Right renal pelvis (tissue), 4 donors: ENCODE measurements at places on chromosomes 6 and 20.
A peak's percentile ranks its signal among the peaks of the same experiment; 100 is the strongest.

- DNase-seq: no peak
Observed at GRCh38 chr6:151916680-151917164, 109.2 kb downstream of the ESR1 start.

GRCh38 chr6:39074486-39074885 is 25.9 kb downstream of the GLP1R start:
- no peak for DNase-seq

DNA sequence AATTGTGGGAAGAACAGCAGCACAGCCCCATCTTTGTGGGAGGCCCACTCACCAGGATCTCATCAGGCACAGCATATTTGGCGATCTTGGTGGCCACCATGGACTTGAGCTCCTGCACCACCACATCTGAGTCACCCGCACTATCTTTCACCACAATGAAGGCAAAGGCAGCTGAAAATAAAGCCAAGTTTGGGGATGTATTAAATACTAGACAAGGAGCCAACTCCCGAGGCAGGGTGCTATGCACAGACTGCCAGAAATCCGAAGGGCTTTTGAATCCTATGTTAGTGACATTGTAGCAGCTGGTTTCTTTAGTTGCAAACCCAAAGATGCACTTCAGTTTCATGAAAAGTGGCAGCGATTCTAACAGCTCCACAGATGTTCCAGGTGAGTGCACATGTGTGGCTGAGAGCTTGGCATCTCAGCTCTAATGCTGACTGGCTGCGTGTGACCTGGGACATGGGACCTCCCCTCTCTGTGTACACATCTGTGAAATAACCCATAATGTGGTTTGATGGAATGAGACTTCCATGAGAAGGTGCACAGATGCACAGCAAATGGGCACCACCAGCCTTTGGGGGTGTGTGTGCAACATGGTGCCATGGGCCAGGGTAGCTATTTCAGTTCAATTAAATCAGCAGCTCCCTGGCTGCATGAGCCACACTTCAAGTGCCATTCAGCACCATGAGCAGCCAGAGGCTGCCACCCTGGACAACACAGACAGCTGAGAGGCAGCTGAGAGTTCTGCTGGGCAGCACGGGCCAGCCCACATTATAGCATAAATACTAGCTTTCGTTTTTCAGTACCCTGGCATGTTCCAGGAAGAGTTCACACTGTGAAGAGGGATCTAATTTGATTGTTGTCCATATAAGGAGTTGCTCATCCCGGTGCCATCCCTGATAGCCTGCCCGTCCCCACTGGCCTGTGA is 16.9 kb upstream of the APMAP start:
- DNase-seq: no peak

- DNase-seq: no peak
Observed at GRCh38 chr6:43523284-43523683, 6.4 kb downstream of the POLR1C start.

DNA sequence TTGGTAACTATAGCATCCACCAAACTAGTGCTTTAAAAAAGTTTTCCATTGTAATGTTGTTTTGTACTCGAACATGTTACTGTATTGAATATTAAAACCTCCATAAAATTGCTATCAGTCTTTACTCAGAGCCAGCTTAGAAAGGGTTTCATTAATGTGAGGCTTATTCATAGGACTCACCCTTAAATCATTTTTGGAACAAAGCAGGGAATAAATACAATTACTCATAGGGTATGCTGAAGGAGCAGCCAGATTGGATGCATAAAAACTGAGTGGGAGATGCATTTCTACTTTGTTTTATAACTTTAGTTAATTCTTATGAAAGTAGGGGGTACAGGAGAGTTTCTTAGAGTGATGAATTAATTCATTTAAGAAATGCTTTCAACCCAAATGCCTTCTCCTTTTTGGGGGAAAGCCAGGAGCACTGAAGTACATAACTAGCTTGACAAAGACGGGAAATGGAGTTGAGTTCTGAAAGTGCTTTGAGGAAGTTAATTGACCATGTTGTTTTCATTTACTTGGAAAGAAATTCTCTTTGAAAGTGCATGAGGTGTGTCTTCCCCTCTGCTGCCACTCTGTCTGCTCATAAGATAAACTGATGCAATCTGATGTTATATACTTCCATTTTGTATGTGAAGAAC is 90.3 kb downstream of the RNF144B start:
- peak; percentile 41 for DNase-seq

GRCh38 chr20:36919715-36920333 is 31.7 kb downstream of the SAMHD1 start:
- DNase-seq: peak; percentile 23

- DNase-seq: no peak
Observed at GRCh38 chr20:20992277-20992676, 113.9 kb downstream of the LINC00237 start.
